ENCODE measurements at places on chromosomes 1 and 21. TPM values are rescaled to one million over a fixed set of nuclear protein-coding genes. Genes with fewer than 3 reads are reported as not detected.

Gene ETS2
- total RNA-seq, result 178 TPM

DNA sequence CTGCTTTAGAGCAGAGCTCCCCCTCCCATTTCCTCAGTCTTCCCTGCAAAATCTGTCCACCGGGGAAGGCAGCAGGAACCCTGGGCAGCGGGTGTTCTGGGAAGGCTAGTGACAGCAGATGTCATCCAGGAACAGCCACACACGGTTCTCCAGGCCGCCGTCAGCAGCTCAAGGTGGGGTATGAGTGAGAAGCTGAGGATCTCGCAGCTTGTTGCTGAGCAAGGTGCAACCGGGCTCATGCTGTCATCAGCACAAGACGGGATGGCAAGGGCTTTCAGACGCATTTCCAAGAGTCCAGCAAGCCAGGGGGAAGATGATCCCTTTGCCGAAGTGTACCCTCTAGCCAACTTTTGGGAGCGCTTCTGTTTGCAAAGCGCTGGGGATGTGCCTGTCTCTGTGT lies 23.0 kb upstream of the SPSB1 start:
- no peaks in the 10 kb centered on the region for H3K36me3 ChIP-seq
- DNase-seq, result no peak
- no peak overlapping the region for H3K27ac ChIP-seq
- H3K4me3 ChIP-seq, result no peak overlapping the region
- H3K27me3 ChIP-seq, result no peaks in the 10 kb centered on the region

Gene ZBTB8A
- 10.4 TPM for total RNA-seq

Gene TRAPPC3
- total RNA-seq, result 58.4 TPM

- H3K4me3 ChIP-seq, result no peak overlapping the region
- DNase-seq, result no peak
These were observed 25.1 kb upstream of the TP53BP2 start for GRCh38 chr1:223870617-223871574.

Gene MAP3K21
- 21.6 TPM for total RNA-seq

DNA sequence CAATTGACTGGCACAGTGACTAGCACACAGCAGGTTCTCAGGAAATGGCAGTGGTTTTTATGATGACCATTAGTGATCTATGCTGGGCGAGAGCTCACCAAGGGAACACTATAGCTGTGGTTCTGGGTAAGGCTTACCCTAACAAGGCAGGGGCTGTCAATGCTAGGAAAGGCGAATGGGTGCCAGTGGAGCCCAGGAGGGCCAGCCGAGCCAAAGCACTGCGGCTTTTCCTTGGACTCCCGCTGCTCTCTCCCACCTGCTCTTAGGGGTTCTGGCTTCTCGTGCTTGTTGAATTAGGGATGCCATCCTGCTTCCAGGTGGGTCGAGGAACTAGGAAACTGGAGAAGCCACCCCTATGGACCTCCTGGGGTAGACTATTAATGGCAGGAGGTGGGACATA lies 10.0 kb upstream of the A3GALT2 start:
- no peak for DNase-seq
- H3K27me3 ChIP-seq, result no peaks in the 10 kb centered on the region
- no peaks in the 10 kb centered on the region for H3K4me1 ChIP-seq

DNA sequence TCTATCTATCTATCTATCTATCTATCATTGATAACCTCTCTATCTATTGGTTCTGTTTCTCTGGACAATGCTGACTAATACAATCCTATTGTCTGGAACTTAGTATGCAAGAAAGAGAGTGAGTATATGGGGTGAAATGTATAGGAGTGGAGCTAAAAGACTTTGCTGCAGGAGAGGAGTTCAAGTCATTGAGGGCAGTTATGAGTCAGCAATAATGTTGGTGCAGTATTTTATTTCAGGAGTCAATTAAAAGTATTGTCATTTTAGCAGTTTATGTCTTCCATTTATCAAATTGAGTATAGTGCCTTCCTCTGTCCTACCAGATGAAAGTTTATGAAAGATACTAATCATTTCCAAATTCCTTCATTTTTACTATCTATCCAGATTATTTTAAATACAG lies 55.8 kb downstream of the MAP3K7CL start:
- peaks cover 5% of the 10 kb centered on the region for H3K4me1 ChIP-seq
- no peaks in the 10 kb centered on the region for H3K36me3 ChIP-seq
- no peak overlapping the region for H3K27ac ChIP-seq
- H3K27me3 ChIP-seq, result no peaks in the 10 kb centered on the region
- H3K4me3 ChIP-seq, result no peak overlapping the region
- DNase-seq, result no peak

GRCh38 chr21:35651196-35651595 lies 409.1 kb downstream of the SETD4 start:
- no peaks in the 10 kb centered on the region for H3K27me3 ChIP-seq
- no peak for DNase-seq
- no peaks in the 10 kb centered on the region for H3K4me1 ChIP-seq

Gene CAMK2N1
- total RNA-seq, result 80.6 TPM

Data from kidney (tissue), 22 donors.